Neural progenitor cell (in vitro differentiated cells): ENCODE measurements at places on chromosomes 7 and 10. TPM values are rescaled to one million over a fixed set of nuclear protein-coding genes. Genes with fewer than 3 reads are reported as not detected.
A peak's percentile ranks its signal among the peaks of the same experiment; 100 is the strongest.

- no peak for DNase-seq
- no peak overlapping the region for H3K27ac ChIP-seq
- no peak overlapping the region for H3K4me3 ChIP-seq
- no peaks in the 10 kb centered on the region for H3K36me3 ChIP-seq
- peaks cover 43% of the 10 kb centered on the region for H3K27me3 ChIP-seq
Measured at GRCh38 chr7:129499999-129500398, 2.3 kb upstream of the SMKR1 start.

Gene SPDYE2
- total RNA-seq = not detected in 2 replicates

- no peak overlapping the region for H3K4me3 ChIP-seq
- no peaks in the 10 kb centered on the region for H3K27me3 ChIP-seq
- H3K27ac ChIP-seq = no peak overlapping the region
- peak; percentile 76 for DNase-seq
Measured at GRCh38 chr10:71222601-71223346, 10.4 kb downstream of the UNC5B start.

DNA sequence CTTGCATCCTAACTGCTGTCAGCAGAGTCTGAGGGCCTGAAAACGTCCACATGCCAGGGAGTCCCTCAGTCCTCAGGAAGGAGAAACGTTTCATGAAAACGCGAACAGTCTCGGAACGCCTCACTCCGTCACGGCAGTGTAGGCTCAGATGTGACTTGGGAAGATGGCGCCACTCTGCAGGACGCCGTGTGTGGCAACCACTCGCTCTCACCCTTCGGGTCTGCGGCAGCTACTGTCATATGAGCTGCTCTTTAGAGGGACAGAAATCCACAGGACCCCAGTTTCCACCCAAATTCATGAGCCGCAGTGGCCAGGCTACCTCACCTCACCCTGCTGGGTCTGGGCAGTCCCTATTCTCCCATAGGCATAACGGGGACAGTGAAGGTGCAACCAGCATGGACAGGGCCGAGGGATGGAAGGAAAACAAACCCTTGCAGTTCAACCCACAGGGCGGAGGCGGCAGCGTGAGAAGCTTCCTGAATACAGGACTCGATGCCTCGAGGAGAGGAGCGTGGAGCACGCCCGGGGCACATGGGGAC lies 438.3 kb downstream of the DNAJB6 start:
- no peak for DNase-seq
- peaks cover 29% of the 10 kb centered on the region for H3K27me3 ChIP-seq
- H3K36me3 ChIP-seq = no peaks in the 10 kb centered on the region
- H3K4me3 ChIP-seq = no peak overlapping the region
- H3K27ac ChIP-seq = no peak overlapping the region

DNA sequence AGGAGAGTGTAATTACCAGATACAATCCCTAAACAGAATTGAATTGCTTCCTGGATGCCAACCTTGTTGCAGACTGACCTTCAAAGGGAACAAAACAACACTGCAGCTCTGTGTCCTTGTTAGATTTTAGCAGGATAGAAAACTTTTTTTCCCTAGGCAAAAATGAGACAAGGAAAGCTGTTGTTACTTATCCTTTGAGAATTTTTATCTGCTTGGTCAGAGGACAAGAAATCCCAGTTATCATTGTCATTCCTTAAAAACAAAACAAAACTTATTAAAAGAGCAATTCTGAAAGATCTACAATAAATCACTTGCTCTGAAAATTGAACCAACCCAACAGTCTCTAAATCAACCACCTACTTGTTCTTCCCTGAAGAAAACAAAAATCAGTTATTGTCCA lies 652.6 kb downstream of the REEP3 start:
- H3K27ac ChIP-seq = no peak overlapping the region
- no peaks in the 10 kb centered on the region for H3K27me3 ChIP-seq
- peaks cover 8% of the 10 kb centered on the region for H3K4me1 ChIP-seq
- H3K36me3 ChIP-seq = no peaks in the 10 kb centered on the region

- H3K27me3 ChIP-seq = no peaks in the 10 kb centered on the region
- no peak overlapping the region for H3K27ac ChIP-seq
- no peaks in the 10 kb centered on the region for H3K4me1 ChIP-seq
Measured at GRCh38 chr7:139389774-139390173, 30.1 kb downstream of the LUC7L2 start.

Gene PVRIG
- not detected in 2 replicates for total RNA-seq

Gene ITGA8
- 0.15 TPM in 1 of 2 replicates, not detected in the other for total RNA-seq

- H3K4me1 ChIP-seq = peaks cover 12% of the 10 kb centered on the region
- peak; percentile 36 for DNase-seq
Measured at GRCh38 chr7:126953461-126953860, 299.3 kb downstream of the GRM8 start.

GRCh38 chr10:59805014-59805413 lies 51.8 kb upstream of the MRLN start:
- H3K36me3 ChIP-seq = peaks cover 16% of the 10 kb centered on the region
- H3K27ac ChIP-seq = no peak overlapping the region
- peaks cover 9% of the 10 kb centered on the region for H3K4me1 ChIP-seq
- DNase-seq = peak; percentile 54

DNA sequence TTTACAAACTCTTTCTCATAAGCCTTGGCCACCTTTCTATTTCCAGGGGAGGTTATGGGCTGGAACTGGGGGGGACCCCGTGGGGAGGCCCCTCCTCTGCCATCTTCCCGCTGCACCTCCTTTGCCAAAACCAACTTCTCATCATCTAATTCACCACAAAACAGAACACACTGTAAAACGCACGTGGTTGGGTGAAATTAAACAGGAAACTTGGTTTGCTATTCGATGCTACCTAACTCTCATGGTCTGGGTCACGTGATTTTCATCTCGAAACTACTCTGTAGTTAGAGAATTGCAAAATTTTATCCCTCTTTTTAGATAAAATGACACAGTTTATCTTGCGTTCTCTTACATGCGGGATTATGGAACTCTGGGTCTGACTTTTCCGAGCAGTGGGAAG lies 242.0 kb downstream of the ZMYND11 start:
- H3K36me3 ChIP-seq = no peaks in the 10 kb centered on the region
- H3K4me3 ChIP-seq = no peak overlapping the region
- H3K27me3 ChIP-seq = no peaks in the 10 kb centered on the region
- no peak overlapping the region for H3K27ac ChIP-seq

Gene UCMA
- not detected in 2 replicates for total RNA-seq

Gene PLXNA4
- 0.49 and 1.4 TPM in 2 replicates for total RNA-seq

GRCh38 chr10:21208666-21209316 lies 311.7 kb upstream of the NEBL start:
- H3K36me3 ChIP-seq = no peaks in the 10 kb centered on the region
- no peaks in the 10 kb centered on the region for H3K27me3 ChIP-seq
- DNase-seq = no peak
- H3K4me1 ChIP-seq = peaks cover 6% of the 10 kb centered on the region

Gene LBX1
- total RNA-seq = not detected in 2 replicates

Gene OLAH
- total RNA-seq = not detected in 2 replicates

- H3K4me1 ChIP-seq = peaks cover 16% of the 10 kb centered on the region
- H3K4me3 ChIP-seq = no peak overlapping the region
- no peaks in the 10 kb centered on the region for H3K27me3 ChIP-seq
- DNase-seq = no peak
- H3K27ac ChIP-seq = no peak overlapping the region
- H3K36me3 ChIP-seq = no peaks in the 10 kb centered on the region
Measured at GRCh38 chr10:95574649-95575365, 13.6 kb upstream of the SORBS1 start.
